ENCODE measurements at places on chromosomes 12 and 14. TPM values are rescaled to one million over a fixed set of nuclear protein-coding genes. Genes with fewer than 3 reads are reported as not detected.

- DNase-seq: no peak
These were observed 34.0 kb downstream of the DUSP16 start for GRCh38 chr12:12528361-12529270.

The OASL gene
- total RNA-seq: not detected

DNA sequence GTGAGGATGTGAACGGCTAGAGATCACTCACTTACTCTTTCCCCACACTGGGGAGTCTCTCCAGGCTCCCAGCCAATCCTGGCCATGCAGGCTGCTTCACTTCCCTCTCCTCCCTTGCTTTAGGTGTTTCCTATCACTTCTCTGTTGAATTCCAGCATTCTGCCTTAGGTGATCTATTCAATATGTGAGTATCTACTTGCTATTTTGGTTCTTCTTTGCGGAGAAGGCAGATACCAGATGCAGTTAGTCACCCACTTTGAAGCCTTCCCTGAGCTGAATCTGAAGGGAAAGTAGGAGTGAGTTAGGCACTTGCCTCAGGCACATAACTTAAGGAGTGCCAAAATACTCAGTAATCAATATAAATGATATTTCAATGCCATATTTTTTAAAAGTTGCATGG is 36.0 kb upstream of the FAR2 start:
- no peak for DNase-seq

The CIDEB gene
- total RNA-seq: 31.5 TPM

DNA sequence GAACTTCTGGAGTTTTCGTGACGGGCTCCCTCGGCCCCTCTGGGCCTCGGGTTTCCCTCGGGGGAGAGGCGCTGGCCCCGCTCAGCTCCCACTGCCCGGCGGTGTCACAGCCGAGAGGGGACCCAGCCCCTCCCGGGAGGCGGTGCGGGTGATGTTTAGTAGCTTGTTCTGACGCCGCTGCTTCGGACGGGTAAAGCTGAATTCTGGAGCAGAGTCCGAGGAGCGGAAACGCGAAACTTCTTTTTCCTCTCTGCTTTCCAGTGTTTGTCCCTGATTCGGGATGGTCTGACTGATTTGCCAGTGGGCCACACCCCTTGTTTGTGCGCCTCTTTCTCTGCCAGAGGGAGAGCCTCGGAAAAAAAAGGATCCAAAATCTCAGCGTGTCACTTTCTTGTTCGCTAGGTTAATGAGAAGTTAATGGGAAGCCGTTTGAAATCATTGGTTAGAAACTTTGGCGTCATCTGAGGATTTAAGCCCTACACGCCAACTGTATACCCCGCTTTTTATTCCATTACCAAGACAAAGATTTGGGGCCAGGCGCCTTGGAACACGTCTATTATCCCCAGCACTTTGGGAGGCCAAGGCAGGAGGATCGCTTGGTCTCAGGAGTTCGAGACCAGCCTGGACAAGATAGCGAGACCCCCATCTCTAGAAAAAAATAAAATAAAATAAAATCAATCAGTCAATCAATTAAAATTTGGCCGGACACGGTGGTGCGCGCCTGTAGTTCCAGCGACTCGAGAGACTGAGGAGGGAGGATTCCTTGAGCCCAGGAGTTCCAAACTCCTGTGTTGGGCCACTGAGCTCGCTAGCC is 756 bp downstream of the TULP3 start:
- no peak for DNase-seq

The HSPA2 gene
- total RNA-seq: 70.8 TPM

The MANSC4 gene
- not detected for total RNA-seq

DNA sequence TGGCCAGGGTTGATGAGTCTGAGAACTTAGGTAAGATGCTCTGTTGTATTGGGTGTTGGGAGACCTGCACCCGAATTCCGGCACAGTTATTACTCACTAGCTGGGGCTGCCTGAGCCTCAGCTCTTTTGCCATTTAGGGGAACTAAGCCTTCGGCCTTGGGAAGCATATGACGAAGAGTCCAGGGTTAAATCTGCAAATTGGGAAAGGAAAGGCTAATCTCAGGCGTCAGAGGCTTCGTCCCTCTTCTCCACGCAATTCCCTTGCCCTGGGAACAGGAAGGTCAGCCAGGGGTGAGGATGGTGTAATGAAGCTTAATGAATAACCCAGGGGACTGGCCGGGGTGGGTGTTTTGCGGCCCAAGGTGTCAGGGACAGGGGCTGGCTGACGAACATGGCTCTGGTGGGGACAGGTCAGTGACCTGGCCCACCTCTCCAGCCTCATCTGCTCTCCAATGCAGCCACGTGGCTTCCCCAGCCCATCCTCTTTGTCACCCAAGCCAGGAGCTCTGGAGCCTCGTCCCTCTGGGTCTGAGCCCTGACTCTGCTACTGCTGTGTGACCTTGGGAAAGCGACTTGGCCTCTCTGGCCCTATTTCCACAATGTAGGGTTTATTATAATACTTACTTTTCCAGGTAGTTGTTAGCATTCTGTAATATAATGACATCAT is 3.8 kb upstream of the SDSL start:
- DNase-seq: no peak

- DNase-seq: no peak
These were observed 54.7 kb downstream of the RPS6KA5 start for GRCh38 chr14:91005716-91006115.

- no peak for DNase-seq
These were observed 121.7 kb downstream of the CHST11 start for GRCh38 chr12:104578453-104578852.

DNA sequence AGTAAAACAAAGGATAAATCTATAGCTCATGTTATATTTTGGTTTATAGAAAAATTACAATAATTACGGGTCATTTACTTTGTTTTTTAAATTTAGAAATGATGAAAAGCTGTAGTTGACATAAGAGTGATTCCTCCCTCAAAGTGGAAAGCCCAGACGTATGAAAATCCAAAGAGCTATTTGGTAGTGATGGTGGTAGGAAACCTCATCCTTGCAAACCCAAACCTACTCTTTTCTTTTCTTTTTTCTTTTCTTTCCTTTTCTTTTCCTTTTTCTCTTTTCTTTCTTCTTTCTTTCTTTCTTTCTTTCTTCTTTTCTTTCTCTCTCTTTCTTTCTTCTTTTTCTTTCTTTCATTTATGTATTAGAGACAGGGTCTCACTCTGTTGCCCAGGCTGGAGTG is 190.3 kb upstream of the RASSF8 start:
- DNase-seq: no peak

DNA sequence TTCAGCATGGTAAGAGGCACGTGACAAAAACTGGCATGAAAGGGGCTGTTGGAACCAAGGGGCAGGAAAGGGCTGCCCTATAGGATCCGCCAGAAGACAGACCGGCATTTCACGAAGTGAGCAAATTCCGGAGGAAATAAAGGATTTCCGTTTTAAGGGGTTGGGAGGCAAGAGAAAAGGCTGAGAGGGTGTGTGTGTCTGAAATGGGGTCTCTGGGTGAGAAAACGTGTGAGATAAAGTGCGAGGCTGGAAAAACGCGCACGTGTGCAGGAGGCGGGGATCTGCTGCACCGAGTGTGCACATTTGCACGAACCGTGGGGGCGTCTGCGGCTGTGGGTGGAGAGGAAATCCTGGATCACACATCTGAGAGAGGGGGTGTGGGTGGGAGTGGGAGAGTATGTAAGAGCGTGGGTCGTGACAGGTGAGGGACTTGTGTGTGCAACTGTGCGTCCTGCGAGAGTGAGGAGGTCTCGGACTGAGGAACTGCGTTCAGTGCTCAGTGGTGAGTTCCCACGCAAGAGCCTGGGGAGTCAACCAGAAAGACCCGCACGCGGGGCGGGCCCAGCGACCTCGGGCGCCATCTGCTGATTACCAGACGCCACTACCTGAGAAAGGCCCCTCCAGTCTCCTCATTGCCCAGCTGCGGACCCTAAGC is 37.0 kb upstream of the P2RX7 start:
- peak; percentile 88 for DNase-seq

GRCh38 chr14:51019089-51019488 is 74.8 kb upstream of the PYGL start:
- no peak for DNase-seq

The APOF gene
- total RNA-seq: not detected

The TAS2R19 gene
- 9.3 TPM for total RNA-seq

The PARPBP gene
- 2.8 TPM for total RNA-seq

The MYF5 gene
- not detected for total RNA-seq

The NGB gene
- not detected for total RNA-seq

DNA sequence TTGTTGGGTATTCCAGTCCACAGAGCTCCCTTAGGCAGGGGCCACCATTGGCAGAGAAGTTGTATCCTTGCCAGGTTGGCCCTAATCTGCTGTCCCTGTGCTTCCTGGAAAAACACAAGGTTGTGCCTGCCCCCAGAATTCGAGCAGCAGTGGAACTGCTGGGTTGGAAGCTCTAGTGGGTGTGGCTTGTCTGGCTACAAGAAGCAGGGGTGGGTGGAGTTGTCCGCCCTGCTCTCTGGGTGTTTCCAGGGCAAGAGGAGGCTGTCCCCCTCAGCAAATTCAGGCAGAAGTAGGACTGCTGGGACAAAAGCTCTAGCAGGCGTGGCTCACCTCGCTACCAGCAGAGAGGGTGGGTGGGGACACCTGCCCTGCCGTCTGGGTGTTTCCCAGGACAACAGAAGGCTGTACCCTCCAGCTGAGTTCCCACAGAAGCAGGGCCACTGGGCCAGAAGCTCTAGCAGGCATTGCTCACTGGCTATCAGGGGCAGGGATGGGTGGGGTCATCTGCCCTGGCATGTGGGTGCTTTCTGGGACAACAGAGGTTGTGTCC is 72.8 kb upstream of the NPAS3 start:
- no peak for DNase-seq

DNA sequence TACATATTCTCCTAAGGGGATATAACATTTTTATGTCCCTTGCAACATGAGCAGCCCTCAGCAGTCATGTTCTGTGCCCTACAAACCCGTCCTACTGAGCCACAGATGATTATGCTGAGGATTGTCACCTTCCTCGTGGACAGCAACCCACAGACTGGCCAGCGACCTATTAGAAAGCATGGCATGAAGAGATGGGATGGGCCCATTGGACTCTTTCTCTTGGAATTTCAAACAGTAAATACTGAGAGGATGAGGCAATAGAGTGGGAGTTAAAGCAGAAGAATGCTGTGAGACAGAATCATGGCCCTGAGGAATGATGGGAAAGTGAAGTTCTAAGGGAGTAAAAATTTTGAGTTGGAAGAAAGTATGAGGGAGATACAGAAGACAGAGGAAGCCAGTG is 149.9 kb upstream of the BTG1 start:
- DNase-seq: no peak

The KRT84 gene
- total RNA-seq: not detected

DNA sequence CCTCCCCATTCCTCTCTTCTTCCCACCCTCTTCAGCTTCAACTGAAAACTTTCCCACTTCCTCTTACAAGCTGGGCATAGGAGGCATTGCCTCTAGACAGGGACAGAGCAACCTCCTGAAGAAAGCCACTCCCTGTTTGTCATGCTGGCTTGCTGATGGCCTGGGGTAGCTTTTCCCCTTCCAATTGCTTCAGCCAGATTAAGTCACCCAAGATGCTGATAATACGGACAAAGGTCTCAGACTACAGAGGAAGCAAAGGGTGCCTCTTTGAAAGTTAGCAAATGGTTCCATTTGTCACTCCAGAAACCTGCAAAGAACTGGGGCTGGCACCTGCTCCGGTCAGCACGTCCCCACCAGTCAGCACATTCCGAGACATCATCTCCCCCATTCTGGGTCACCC is 6.0 kb downstream of the KRT2 start:
- no peak for DNase-seq

The BRI3BP gene
- 15.7 TPM for total RNA-seq

- DNase-seq: no peak
These were observed 705 bp upstream of the CHGA start for GRCh38 chr14:92922155-92922735.

The BICDL1 gene
- 127 TPM for total RNA-seq

- DNase-seq: no peak
These were observed 53.8 kb upstream of the CLEC14A start for GRCh38 chr14:38309522-38310277.

The XRCC3 gene
- total RNA-seq: 20.5 TPM

- DNase-seq: no peak
These were observed 697.1 kb upstream of the SEL1L start for GRCh38 chr14:82230748-82231147.

DNA sequence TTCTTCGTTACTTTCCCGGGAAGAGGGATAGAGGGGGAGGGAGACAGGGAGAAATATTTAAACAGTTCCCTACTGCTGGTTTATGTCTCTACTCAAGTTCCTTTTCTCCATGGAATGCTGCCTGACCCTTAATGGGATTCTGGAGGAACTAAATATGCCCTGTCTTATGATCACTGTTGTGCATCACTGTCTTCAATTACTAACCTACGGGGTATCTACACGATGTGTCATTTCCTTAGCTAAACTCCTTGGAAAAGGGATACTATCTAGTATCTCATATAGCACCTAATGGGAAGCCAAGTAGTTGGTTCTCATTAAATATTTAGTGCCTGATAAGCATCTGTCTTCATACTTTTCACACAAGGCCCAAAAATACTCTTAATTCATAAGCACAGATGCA is 37.5 kb upstream of the FBLN5 start:
- DNase-seq: no peak

The CDKN3 gene
- 8.0 TPM for total RNA-seq

DNA sequence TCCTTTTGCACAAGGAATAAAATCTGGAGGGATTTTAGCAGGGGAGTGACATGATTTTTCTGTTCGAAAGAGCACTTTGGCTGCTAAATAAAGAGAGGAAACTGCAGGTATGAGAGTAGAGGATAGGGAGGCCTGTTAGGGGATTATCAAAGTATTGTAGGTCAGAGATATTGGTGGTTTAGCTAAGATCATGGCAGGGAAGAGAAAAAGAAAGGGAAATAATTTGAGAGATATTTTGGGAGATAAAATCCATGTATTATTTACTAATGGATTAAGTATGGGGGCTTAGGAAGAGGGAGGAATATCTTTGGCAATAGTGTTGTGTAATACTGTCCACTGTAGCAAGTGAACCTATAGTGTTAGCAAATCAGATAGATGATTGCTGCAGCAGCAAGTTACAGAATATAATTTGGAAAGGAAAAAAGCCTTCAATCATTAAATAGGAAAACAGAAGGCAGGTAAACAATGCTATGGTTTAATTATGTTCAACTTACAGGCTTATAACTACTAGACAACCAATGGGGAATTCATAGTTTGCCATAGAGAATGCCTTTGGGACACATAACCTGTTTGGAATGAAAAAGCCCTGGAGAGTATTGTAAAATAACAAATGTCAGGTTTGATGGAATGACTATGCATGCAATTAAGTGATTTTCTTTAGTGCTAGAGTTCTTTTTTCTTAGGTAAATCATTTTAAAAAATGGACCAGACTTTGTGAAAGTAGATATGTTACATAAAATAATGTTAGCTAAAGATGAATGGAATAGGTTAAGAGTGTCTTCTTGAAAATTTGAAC is 50.5 kb downstream of the ADIPOR2 start:
- DNase-seq: no peak

DNA sequence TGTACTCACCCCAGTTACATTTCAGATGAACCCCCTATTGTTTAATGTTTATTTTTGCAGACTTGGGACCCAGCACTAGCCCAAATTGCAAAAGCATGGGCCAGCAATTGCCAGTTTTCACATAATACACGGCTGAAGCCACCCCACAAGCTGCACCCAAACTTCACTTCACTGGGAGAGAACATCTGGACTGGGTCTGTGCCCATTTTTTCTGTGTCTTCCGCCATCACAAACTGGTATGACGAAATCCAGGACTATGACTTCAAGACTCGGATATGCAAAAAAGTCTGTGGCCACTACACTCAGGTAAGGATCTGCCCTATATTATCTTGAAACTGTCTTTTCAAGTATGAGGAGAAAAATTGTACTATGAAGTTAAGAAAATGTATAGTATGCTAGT is 1.2 kb downstream of the GLIPR1 start:
- DNase-seq: no peak

The TAS2R50 gene
- total RNA-seq: 0.89 TPM

The KERA gene
- total RNA-seq: not detected

The SLC10A1 gene
- total RNA-seq: not detected

The RIPK3 gene
- total RNA-seq: 6.8 TPM

The TSHR gene
- total RNA-seq: not detected
